ENCODE measurements at places on chromosomes 1 and 21.

DNA sequence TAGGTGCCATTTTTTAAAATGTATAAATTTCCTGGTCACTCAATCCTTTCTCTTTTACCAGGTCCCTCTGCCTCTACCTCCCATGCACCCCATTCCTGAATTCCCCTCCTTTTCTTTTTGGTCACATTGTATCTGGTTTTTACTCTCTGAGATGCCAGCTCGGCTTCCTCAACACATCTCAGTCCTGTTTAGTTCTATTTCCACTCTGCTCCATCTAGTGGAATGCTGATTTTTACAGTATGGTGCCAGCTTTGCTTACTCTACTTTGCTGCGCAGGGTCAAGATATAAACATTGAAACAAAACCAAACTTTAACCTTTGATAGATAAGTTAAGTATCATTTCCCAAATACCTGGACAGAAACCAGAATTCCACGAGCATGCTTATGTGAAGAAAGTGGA is 96.0 kb downstream of the ESRRG start:
- DNase-seq, result no peak

DNA sequence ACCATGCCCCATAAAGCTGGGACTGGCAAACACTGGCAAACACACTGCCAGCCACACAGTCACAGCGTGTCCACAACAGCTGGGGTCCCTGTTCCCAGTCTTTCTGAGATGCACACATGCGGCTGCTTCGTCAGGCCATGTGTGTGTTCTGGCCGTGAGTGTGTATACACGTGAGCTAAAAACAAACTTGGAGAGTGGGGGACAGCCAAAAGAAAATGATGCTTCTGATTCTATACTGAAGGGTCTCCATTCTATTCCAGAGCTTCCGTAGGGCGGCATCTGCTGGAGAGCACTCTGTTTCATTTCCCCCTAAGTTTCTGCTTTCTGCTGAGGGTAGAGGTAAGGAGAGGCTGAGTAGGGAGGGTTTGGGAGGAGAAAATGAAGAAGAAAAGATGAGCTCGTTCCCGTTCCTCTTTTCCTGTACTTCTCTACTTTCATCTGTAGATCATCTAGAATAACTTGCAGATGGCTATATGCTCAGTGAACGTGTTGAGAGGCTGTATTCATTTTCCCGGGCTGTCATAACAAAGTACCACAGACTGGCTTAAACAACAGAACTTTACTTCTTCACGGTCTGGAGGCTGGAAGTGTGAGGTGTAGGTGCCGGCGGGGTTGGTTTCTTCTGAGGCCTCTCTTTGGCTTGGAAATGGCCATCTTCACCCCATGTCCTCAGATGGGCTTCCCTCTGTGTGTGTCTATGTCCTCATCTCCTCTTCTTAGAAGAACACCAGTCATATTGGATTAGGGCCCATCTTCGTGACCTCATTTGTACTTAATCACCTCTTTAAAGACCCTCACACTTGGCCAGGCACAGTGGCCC is 151.6 kb downstream of the TOMM20 start:
- DNase-seq, result no peak

GRCh38 chr1:219105893-219106292 is 67.8 kb upstream of the LYPLAL1 start:
- DNase-seq, result no peak

GRCh38 chr1:8427493-8427892 is 109.6 kb downstream of the SLC45A1 start:
- no peak for DNase-seq

- DNase-seq, result no peak
Measured at GRCh38 chr1:147494998-147495580, 46.2 kb upstream of the BCL9 start.

- no peak for DNase-seq
Measured at GRCh38 chr1:162214202-162214601, 144.7 kb downstream of the NOS1AP start.

DNA sequence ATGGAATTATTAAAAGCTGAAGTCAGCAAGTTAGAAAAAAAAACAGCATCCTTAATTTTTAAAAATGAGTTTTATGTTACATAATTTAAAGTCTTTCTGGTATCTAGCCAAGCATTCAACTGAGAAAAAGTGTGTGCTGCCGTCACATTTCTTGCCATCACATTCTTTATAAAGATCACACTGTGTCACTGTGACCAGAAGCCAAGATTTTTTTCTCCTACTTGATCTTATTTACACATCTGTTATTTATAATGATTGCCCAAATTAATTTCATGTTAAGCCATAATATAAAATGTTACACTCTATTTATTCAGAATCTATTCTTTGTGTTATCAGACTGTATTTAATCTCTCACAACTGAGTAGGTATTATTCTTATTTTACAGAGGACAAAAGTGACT is 1603.7 kb downstream of the PLA2G4A start:
- DNase-seq, result no peak

GRCh38 chr1:48470481-48470855 is 1.5 kb downstream of the SPATA6 start:
- no peak for DNase-seq

DNA sequence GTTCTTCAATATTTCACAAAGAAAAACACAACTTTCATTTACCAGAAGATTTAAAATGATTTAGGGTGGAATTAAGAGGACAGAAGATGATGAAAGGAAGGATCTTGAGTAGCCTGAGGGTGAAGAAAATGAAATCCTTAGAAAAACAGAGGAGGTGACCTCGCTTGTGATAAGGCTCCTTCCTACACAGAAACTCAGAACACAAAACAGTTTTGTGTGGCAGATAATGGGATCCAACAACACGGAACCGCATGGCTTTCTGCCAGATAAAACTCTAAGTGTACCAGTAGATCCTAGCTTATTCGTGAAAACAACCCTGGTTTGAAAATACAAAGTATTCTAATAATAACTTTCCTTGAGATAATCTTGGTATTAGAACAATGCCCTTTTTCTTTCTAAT is 74.0 kb upstream of the EXO1 start:
- no peak for DNase-seq

- DNase-seq, result no peak
Measured at GRCh38 chr21:14926186-14926585, 138.6 kb downstream of the NRIP1 start.

- no peak for DNase-seq
Measured at GRCh38 chr1:44089371-44090048, 29.1 kb upstream of the KLF17 start.

GRCh38 chr1:94722181-94722580 is 98.0 kb upstream of the SLC44A3 start:
- no peak for DNase-seq

GRCh38 chr1:160053548-160054365 is 16.2 kb downstream of the KCNJ10 start:
- no peak for DNase-seq

DNA sequence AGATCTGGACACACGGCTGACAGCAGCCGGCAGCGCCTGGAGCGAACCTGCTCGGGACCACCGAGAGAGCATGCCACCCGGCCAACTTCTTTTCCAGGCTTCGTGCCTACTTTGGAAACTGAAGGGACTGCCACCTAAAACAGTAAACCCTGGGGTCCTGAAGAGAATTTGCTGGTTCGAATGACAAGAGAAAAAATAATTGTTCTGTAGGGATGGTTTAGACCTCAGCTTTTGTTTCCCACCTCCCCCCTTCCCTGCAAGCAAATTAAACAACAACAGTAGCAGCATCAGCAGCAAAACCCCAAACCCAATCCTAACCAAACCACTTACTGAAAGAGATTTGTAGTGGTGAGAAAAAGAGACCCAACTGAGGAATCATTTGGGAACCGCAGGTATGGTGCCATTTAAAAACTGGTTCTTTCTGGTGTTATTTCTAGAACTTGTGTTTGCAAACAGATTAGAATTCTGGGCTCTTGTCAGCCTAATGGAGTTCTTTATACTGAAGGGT is 105.6 kb downstream of the LEPR start:
- no peak for DNase-seq

DNA sequence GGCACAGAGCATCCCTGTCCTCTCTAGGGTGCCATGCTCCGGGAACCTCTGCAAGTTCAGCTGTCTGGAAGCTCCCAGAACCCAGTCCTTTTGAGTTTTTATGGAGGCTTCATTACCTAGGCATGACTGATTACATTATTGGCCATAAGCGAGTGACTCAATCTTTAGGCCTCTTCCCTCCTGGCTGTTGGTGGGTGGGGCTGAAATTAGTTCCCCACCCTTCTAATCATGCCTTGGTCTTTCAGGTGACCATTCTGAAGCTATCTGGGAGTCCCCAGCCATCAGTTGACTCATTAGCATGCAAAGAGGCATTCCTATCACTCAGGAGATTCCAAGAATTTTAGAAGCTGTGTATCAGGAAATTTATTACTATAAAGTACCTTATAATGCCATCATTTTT is 46.6 kb downstream of the WLS start:
- no peak for DNase-seq

GRCh38 chr1:160949881-160950280 is 4.7 kb downstream of the ITLN2 start:
- no peak for DNase-seq

DNA sequence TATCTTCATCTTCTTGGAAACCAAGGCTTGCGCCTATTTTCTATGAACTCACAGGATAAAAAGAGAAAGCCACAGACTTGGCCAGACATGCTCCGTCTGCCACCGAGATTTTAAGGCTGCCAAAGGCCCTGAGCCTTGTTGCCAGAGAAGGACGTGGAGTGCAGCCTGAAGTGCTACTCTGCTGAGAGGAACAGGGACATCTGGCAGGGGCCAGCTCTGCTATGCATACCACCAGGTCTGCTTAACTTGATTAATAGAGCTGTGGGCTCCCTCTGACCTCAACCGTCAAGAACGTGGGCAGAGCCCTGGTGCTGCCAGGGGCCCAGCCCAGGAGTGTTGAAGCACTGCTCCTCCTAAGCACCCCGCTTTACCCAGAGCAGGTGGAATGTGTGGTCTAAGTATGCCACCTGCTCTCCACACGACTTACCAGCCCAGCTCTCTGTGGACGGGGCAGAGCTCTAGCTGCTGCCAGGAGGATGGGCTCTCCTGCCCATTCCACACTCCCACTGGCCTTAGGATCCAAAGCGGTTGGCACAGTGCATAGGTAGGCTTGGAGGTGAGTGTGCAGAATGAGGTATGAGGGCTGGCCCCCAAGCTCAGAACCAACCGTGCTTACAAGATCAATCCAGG is 10.6 kb downstream of the HCRTR1 start:
- DNase-seq, result no peak

GRCh38 chr1:57232500-57232899 is 191.4 kb downstream of the DAB1 start:
- no peak for DNase-seq

- DNase-seq, result no peak
Measured at GRCh38 chr1:146019231-146020057, 2.1 kb downstream of the HJV start.

DNA sequence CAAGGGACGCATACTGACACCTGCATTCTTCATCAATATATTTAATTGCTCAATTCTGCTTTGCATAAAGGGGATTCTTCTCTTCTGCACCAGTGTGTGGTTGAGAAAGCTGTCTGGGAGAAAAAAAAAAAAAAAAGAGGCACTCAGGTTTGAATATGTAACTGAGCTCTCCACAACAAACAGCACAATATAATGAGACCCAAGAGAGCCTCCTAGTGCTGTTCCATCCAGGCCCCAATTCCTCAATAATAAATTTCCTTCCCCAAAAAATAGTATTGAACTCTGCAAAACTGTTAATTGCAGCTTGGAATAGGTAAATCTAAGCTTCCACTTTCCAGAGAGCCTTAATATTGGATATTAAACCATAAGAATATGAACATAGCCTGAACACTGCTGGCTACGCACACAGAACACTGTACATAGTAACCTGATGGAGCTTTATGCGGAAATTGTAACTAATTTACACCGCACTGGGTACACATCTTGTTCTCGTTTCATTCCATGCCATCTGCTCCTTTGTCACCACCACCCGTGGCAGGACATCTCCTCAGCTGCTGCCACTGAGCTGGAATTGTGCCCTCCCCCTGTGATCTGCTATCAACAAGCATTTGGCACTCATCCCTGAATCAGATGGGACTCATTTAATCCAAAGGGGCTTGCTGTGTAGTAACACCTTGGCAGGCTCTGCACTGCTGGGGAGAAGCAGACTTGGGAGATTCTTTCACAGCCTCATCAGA is 272.0 kb downstream of the HHIPL2 start:
- DNase-seq, result no peak

DNA sequence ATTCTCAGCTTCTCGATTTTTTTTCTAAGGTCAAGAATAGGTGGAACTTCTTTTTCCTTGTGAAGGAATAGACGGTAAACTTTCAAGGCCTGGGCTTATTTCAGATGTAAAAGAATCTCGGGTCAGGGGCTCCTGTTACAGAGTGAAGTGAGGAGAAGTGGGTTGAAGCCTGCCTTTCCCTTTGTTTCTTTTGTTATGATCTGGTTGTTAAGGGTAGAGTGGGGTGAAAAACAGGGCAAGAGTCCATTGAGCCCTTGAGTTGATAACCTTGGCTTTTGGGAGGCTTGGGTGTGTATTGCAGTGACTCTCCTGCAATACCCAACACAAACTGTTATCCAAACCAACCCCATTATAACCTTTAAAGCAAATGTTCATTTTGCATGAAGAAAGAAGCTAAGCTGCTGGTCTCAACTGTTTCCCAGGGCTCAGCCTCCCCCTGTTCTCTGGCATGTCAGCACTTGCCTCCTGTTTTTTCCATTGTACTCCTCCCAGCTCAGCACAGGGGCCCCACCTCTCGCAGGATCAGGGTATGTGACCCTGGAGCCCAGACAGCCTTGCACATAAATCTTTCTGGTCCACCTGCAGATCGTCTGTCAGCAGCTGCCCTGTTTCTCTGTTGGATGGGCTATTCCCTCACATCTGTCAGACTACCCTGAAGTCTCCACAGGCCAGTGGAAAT is 102.4 kb downstream of the CACHD1 start:
- no peak for DNase-seq

GRCh38 chr1:18549106-18549505 is 68.4 kb downstream of the KLHDC7A start:
- no peak for DNase-seq

GRCh38 chr1:43300378-43301094 is at the start of gene TIE1:
TIE1 (plus strand) TSS chr1:43300982; CDS start chr1:43301072, 90 bp downstream.
- DNase-seq, result no peak

DNA sequence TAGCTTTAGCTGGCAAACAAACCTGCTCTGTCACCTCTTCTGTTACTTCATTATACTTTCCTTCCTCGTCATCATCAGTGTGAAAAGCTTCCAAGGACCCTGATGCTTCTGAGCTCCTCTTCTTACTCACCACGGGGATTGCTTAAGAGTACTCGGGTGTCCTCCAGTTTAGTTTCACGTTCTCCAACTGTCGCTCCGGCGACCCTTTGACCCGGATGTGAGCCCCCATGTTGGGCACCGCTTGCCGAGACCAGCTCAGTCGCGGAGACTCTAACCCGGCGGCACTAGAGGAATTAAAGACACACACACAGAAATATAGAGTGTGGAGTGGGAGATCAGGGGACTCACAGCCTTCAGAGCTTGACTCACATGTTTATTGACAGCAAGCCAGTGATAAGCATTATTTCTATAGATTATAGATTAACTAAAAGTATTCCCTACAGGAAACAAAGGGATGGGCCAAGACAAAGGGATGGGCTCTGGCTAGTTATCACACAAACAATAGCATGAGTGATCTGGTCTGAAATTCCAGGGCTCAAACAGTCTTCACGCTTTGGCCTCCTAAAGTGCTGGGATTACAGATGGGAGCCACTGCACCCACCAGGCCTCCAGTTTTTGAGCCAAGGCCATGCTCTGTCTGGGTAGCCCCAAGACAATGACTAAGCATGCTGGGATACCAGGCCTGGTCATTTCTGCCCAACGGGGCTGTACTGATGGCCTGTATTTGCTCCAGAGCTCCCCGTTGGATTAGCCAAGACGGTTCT is 30.1 kb upstream of the ENO1 start:
- no peak for DNase-seq

- no peak for DNase-seq
Measured at GRCh38 chr21:29829564-29830275, 110.1 kb downstream of the GRIK1 start.

GRCh38 chr1:108590441-108590840 is 30.5 kb downstream of the EEIG2 start:
- no peak for DNase-seq
